MCF 10A (cell line): ENCODE measurements at places on chromosomes 11 and 22. TPM values are rescaled to one million over a fixed set of nuclear protein-coding genes. Genes with fewer than 3 reads are reported as not detected.

Gene MYO7A
- total RNA-seq: 0.26 and 0.27 TPM in 2 replicates

GRCh38 chr11:1749395-1750351 lies 722 bp downstream of the IFITM10 start:
- peak overlapping the region; percentile 73 for H3K4me3 ChIP-seq
- H3K27ac ChIP-seq: peak overlapping the region; percentile 74
- peak; percentile 72 for DNase-seq
- no peaks in the 10 kb centered on the region for H3K27me3 ChIP-seq
- H3K4me1 ChIP-seq: peaks cover 20% of the 10 kb centered on the region

DNA sequence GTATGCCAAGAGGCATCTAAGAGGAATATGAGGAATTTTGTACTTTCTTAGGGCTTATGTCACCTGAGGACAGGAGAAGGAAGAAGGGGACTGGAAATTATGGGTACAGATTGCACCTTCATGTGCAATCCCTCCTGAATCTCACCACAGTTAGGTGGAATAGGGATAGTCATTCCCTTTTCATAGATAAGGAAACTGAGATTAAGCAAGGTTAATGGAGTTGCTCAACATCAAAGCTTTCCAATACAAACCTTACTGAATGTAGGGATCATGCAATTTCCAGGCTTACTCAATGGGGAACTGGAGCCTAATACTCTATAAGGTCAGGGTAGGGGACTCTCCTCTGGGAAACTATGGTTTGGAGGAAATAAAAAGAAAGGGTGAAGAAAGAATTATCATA lies 133.0 kb downstream of the C11orf87 start:
- no peaks in the 10 kb centered on the region for H3K36me3 ChIP-seq
- no peak overlapping the region for H3K27ac ChIP-seq
- no peaks in the 10 kb centered on the region for H3K27me3 ChIP-seq

Gene OR10A2
- not detected in 2 replicates for total RNA-seq

Gene YPEL4
- total RNA-seq: 0.16 TPM in 1 of 2 replicates, not detected in the other

GRCh38 chr11:116335078-116335477 lies 437.7 kb downstream of the BUD13 start:
- no peaks in the 10 kb centered on the region for H3K36me3 ChIP-seq
- no peak for DNase-seq
- H3K4me1 ChIP-seq: no peaks in the 10 kb centered on the region
- H3K4me3 ChIP-seq: no peak overlapping the region

Gene SLC16A8
- total RNA-seq: not detected in 2 replicates

Gene AIFM3
- 1.1 and 1.3 TPM in 2 replicates for total RNA-seq

DNA sequence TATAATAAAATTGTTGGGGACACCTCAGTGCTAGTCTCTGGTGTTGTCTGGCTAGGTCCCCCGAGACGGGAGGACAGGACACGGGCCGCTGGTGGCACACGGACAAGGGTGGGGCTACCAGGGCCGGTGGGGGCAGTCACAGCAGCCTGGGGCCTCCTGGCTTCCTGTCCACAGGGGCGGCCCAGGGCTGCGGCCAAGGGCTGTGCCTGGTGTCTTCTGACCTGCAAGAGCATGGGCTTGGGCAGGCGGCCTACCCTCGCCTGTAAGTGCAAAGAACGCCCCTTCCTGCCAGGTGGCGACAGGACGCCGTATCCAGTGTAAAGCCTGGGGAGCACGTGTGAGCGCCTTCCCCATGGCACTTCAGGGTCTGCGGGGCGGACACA lies 3.6 kb downstream of the LRFN4 start:
- DNase-seq: no peak
- no peaks in the 10 kb centered on the region for H3K27me3 ChIP-seq
- no peak overlapping the region for H3K27ac ChIP-seq
- H3K36me3 ChIP-seq: peaks cover 63% of the 10 kb centered on the region

GRCh38 chr11:122869622-122870021 lies 12.9 kb upstream of the JHY start:
- H3K36me3 ChIP-seq: no peaks in the 10 kb centered on the region
- no peaks in the 10 kb centered on the region for H3K4me1 ChIP-seq
- H3K27ac ChIP-seq: no peak overlapping the region
- no peak overlapping the region for H3K4me3 ChIP-seq
- DNase-seq: peak; percentile 38

- DNase-seq: no peak
- H3K4me3 ChIP-seq: no peak overlapping the region
- H3K36me3 ChIP-seq: peaks cover 51% of the 10 kb centered on the region
- no peak overlapping the region for H3K27ac ChIP-seq
Observed at GRCh38 chr22:29979777-29980321, 96.9 kb downstream of the MTMR3 start.

DNA sequence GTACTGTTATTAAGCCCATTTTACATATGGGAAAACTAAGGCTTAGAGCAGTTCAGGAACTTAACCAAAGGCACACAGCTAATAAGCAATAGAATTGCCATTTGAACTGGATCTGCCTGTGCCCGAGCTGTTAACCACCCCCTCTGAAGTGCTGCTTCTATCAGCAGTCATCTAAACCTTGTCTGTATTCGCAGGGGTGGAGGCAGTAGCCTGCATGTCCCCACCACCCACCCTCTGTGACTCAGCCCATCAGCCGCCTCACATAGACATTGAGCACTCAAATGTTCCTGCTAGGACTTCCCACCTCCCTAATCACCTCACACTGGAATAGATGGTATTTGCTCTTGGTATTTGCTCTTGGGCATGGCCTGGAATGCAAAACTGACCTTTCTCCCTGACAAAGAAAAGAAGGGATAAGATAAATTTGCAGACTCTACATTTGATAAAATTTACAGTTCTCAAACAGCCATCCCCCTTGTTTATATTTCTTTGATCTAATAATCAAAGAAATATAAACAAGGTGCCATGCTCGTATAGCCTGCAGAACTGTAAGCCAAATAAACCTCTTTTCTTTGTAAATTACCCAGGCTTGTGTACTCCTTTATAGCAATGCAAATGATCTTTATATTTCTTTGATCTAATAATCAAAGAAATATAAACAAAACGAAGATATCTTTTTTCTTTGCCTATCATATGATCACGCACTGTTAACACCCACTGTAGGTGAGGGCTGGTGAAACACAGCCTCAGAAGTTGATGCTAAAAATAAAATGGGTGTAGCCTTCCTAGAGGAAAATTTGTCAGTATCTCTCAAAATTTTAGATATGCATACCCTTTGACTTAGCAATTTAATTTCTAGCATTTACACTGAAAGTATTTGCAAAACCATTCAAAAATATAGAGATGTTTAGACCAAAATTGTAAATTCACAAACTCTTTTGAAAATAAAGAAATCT lies 15.9 kb downstream of the DKK3 start:
- H3K27me3 ChIP-seq: no peaks in the 10 kb centered on the region
- no peaks in the 10 kb centered on the region for H3K36me3 ChIP-seq
- peak; percentile 38 for DNase-seq
- peak overlapping the region; percentile 6 for H3K4me3 ChIP-seq
- H3K27ac ChIP-seq: peak overlapping the region; percentile 84
